NCI-H2081 (cell line): ENCODE measurements at places on chromosomes 5 and 9.

DNA sequence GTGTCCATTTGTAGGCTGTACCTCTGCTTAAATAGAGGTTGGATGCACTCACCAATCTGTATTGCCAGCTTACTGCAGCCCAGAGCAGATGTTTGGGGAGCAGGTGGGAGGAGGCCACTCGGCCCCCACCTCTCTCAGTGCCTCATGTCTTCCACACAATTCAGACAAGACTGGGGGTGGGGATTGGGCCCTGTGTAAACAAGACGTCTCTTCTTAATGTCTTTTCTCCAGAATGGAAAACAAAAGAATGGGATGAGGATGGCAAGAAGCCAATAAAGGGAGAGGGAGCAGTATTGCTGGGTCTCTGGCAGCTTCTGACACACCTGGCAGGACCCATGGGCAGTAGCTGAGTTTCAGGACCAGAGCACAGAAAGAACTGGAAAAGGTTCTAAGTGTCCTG, 64.9 kb downstream of the SIL1 start:
- peak; percentile 58 for DNase-seq

- peak; percentile 43 for DNase-seq
These were observed 5.3 kb downstream of the KLF4 start for GRCh38 chr9:107484117-107484723.

- DNase-seq: no peak
These were observed 10.9 kb downstream of the LHX2 start for GRCh38 chr9:124022201-124023121.

DNA sequence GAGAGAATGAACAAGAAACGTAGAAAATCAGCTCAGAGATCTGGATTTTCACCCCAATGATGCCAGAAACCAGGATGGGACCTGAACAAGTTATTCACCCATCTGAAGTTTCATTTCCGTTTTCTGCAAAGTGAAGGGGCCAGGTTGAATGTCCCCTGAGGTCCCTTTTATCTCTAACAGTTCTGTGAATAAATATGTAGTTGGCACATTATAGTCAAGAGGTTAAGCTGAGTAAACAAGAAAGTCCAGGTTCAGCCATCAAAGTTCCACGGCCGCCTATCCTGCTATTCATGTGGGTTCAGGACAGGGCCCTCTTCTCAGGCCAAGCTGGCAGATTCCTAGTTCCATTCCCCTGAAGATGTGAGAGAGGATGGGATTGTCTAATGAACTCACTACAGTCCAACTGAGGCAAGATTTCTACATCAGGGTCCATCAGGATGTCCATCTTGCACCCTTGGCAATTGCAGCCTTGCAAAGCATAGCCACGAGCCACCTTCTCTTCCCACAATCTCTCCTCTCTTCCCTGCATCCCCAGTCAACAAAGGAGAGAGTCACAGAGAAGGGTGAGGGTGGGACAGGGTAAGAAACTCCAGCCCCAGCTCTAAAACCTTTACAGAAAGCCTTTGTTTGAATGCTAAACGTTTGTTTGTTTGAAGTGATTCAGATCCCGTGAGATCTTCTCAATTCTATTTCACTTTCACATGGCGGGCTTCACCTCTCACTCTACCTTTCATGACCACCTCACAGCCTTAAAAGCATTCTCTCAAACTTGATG, 311.0 kb downstream of the SLIT3 start:
- no peak for DNase-seq

DNA sequence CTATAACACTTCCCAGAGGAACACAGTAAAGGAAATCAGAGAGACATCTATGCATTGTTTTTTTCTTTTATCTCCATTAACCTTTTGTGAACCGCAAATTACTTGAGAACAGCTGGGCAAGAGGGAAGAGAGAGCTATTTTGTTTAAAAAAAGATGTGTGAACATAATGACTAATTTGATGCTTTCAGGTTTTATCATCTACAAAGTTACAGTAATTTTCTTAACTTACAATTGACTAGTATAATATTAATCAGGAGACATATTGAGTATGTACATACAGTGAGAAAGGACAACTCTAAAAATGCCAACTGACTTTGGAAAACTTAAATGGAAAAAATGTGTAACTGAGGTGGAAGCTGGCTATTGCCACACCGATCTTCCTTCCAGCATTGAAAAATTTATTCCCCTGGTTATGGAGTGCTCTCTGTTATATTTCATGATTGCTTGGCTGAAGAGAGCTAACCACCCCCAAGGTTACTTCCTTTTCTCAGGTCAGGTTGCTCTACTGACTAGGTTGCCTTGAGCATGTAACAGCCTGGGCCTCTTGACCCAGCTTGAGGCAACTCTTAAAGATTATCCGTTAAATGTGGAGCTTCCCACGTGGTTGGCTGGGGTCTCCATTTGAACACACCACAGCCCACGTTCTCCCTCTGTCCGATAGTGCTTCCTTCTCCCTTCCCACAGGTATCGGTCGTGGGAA, 62.6 kb upstream of the C6 start:
- DNase-seq: no peak

DNA sequence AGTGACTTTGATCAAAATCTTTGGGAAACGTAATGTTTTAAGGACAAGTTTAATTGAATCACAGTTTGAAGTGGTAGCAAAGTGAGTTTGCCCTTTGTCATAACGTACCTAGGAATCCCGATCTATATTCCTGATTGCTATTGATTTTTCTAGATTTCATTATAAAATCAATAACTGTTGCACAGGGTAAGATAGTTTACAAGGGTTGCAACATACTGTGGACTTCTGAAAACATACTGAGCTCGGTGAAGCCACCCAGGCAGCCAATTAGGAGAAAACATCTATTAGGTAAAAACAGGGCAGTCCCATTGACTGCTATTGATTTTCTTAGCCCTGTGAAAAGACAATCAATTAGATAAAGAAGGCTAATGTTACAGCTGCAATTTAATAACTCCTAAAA, 659.9 kb downstream of the ISL1 start:
- DNase-seq: no peak

DNA sequence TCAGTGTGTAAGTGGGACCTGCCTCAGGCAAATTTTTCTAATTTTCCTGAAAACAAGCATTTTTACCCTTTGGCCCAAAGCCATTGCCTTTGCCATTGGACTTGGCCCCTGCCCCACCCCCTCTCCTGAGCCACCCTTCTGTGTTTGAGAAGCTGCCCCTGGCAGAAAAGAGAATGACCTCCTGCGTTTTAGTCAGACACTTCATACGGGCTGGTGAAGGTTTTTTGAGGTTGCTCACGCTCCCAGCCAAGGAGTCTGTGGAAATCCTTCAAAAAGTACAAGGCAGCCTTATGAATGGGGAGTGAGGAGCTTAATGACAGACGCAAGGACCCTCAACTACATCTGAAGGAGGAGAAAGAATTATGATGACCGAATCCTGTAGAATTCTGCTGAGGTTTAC, 308.9 kb downstream of the SLIT3 start:
- DNase-seq: no peak

- DNase-seq: no peak
These were observed 94.2 kb downstream of the DPYSL3 start for GRCh38 chr5:147415651-147416050.

GRCh38 chr5:91111473-91112238, 271.5 kb downstream of the ARRDC3 start:
- no peak for DNase-seq

DNA sequence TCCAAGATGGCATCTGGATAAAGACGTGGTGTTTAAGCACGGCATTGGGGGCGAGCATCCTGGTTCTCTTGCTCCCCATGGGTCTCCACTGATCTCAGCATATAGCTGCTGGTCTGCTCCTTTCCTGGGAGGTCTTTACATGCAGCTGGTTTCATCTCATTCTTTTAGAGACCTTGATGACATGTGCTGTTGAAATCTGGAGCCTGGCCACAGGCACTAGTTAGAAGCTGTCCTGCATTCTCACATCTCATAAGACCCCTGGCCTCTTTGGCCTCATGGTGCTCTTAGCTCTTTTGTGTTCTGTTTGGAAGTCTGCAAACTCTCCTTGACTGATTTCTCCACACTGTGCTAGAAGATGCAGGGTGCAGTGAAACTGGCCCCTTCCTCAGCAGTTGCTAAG, 113.0 kb downstream of the SMARCA2 start:
- no peak for DNase-seq

DNA sequence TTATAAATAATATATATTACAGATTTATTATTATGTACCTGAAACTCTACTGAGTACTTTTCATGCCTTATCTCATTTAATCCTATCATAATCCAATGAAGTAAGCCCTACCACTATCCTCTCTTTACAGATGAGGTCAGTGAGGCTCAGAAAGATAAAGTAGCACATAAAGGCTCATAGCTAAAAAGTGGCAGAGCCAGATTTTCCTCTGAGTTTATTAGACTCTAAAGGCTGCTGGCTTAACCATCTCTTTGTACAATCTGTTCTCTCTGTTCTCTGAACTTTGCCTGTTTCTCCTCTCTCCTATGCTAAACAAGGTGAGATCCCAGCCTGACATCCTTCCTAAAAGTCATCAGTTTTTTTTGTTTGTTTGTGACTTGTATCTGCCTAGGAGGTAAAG, 311.2 kb downstream of the KCTD16 start:
- DNase-seq: no peak

DNA sequence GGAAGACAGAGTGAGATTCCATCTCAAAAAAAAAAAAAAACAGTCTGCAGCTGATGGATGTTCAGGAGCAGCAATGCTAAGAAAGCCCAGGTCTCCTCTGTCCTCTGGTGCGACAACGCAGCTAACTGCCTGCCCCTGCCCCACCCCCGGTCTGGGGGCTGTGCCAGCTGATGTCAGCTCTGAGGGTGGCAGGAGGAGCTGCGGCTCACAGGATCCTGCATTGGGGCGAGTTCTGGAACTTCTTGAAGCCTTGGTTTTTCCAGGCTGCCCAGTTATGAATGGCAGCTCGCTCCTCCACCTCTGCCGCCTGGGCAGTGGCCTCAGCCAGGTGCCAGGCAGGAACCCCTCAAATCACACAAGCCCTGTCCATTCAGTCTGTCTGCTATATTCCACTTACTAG, 113.5 kb downstream of the ROR2 start:
- DNase-seq: no peak

DNA sequence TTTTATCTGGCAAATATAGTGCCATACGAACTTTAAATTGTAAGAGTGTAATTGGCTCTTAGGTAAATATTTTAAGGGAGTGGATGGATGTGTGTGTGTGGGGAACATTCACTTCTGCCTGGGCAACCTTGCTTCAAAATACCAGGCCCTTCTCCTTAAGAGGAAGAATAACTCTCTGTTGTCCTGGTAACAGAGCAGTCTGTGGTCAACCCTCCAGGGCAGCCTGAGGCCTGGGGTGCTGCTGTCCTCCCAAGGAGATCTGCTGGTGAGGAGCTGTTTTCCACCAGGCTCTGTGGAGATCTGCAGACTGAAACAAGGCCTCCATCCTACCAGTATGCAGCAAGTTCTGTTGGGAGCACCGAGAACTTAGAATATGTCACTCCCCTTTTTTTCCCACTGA, 325.2 kb downstream of the PSAT1 start:
- no peak for DNase-seq
